ENCODE measurements at places on chromosomes 7 and 10.
A peak's percentile ranks its signal among the peaks of the same experiment; 100 is the strongest.

DNA sequence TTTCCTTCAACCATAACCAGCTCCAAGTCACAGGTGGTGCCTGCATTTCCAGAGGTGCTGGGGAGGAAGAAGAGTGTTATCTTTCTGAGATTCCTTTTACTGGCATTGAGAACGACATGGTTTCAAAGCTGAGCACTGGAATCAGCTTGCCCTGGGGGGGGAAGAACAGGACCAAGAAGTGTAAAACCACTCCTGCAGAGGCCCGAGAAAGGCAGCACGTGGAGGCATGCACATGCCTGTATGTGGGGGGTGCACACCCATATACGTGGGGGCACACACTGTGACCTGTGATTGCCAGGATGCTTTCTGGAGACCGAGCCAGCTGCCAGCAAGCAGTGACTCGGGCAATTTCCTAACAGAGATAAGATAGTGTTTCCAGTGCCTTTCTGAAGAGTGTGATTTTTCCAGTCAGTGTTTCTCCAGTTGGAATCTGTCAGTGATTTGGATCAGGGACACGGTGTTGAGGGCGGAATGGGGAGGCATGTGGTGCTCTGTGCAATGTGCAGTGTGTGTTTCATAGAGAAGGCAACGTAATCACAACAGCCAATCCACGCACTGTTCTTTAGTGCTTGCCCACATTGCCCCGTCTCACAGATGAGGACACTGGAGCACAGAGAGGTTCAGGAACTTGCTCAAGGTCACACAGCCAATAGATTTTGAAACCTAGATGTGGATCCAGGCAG lies 4.2 kb downstream of the LRRC27 start:
- DNase-seq, result no peak

DNA sequence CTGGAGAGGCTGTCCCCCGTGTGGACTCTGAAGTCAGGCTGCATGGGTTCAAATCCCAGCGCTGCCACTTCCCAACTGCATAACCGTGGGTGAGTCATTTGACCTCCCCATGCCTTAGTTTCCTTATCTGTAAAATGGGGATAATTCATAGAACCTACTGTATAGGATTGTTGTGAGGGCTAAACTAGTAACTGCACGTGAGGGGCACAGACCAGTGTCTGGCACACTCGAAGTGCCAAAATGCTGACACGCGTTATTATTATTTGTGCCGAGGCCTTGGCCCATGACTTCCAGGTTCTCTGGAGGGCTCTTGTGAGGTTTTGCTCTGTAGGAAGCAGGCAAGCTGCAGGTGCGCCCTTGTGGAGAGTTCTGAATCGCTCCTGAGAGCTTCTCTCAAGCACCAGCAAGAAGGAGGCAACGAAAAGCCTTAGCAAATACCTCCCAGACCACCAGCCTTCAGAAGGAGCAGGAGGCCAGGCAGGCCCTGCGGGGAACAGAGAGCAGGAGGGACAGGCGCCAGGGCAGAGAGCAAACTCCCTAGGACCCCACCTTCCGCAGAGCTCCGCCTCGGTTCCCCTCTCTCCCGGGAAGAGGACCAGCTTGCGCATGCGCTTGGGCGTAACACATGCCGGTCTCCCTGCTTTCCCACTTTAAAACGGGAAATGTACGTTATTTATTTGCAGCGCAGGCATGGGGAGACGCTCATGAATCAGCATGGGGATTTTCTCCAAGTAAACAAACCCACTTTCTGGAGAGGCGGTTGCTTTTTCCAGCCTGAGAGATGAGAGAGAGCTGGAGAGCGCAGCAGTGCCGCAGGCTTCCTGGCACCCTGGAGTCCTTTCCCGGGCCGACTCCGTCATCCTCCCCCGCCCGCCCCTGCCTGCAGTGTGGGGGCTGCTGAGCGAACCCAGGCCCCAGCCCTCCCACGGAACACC lies 39.6 kb downstream of the SORCS3 start:
- peak; percentile 3 for DNase-seq

DNA sequence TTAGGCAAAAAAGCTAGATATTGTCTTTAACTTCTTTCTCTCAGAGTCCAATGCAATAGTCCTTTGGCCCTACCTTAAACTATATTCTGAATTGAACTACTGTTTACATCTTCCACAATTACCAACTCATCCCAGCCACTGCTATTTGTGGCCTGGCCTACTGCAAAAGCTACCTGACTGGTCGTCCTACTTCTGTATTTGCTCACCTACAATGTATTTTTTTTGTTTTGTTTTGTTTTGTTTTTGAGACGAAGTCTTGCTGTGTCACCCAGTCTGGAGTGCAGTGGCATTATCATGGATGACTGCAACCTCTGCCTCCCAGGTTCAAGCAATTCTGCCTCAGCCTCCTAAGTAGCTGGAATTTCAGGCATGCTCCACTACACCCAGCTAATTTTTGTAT lies 51.2 kb downstream of the ARL4A start:
- no peak for DNase-seq

DNA sequence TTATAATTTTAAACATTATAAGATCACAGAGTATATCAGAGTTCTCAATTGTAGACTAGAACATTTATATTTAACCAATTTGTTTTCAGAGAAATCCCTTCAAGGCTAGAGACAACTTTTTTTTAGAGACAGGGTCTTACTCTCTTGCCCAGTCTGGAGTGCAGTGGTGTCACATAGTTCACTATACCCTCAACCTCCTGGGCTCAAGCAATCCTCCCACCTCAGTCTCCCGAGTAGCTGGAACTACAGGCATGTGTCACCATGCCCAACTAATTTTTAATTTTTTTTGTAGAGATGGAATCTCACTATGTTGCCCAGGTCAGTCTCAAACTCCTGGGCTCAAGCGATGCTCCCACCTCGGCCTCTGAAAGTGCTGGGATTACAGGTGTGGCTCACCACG lies 15.3 kb downstream of the UCMA start:
- no peak for DNase-seq

- peak; percentile 23 for DNase-seq
Measured at GRCh38 chr10:94361171-94361794, 1.5 kb downstream of the NOC3L start.

GRCh38 chr10:3337741-3338140 lies 165.2 kb upstream of the PITRM1 start:
- no peak for DNase-seq

DNA sequence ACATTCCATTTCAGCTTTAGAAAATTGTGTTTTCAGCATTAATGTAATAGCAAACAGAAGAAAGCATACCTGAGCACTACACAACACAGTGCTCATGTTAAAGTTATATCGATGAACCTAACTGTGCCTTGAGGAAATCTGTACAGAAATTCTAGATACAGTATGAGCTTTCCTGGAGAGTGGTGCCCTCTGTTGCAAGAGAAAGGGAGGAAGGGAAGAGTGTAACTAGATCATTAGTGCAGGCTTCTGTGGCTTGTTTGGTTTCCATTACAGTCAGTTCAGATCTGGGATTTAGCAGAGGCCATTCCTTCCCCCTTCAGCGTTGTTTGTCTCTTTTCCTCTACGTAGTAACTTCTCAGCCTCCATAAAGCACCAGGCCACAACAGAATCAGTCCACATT lies 139.7 kb downstream of the HTR7 start:
- DNase-seq, result peak; percentile 49

All from fibroblast of lung (primary cell).